ENCODE measurements at places on chromosomes 7 and 10.

GRCh38 chr10:80416479-80417098, 8.2 kb downstream of the PRXL2A start:
- peak; percentile 73 for DNase-seq

DNA sequence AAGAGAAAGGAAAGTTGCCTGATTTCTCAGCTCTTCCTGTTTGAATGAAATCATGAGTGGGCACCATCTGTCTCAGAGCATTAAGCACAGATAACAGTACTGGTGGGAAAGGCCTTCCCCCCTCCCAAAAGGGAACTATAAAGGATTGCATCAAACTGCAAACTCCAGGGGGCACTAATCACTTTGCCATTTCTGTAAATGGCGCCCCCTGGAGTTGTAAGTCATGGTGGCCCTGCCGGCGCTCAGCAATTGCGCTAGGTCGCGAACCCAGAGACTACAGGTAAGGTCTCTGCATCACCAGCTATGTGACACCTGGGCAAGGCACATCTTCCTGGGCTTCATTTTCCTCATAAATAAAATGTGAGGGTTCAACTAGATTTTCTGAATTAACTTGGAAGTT, 11.1 kb downstream of the LRRC4 start:
- no peak for DNase-seq

DNA sequence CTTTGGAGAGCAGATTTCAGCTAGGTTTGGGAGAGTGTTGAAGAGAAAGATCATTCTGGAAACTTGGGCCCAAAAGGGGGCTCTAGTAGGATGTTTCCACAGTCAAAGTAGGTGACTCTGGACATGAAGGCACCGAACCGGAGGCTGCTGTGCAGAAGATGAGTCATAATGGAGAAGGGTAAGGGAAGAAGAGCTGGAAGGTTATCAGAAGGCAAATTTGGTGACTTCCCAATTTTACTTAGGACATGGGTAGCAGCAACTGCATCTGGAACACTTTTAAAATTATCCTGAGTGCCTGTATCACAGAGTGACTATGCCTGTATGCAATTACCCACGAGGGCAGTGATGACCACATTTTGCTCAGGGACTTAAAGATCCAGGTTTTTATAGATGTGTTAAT, 38.8 kb downstream of the PIK3AP1 start:
- DNase-seq: no peak

GRCh38 chr10:101099901-101100300, 31.2 kb upstream of the TLX1 start:
- no peak for DNase-seq

GRCh38 chr7:43590862-43591557, 8.1 kb downstream of the STK17A start:
- no peak for DNase-seq

DNA sequence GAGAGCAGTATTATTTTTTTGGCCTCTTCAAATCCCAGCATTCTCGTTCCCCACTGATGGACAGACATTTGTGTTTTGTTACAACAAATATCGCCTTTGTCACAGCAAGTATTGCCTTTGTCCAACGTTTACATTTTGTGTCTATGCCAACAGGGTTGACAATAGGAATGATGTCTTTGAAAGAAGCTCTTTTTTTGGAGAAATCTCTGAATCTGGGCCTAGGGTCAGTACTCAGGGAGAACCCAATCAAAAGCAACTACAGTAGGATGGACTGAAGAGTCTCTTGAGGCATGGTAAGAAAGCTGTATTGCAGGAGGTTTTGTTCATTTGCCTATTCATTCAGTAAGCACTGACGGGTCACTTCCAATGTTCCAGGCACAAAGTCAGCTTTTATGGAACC, 57.7 kb upstream of the KLF14 start:
- no peak for DNase-seq
